ENCODE measurements at places on chromosomes 16 and 17.

DNA sequence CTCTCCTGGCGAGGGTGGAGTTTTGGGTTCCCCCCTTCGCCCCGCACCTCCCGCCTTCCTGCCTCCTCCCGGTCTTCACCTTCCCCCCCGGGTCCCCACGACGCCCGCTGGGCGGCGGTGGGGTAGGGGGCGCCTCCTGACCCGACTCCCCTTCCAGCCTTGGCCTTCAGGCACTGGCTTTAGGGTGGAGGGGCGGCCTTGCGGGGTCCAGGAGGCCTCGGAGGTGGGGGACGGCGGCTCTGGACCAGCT, 2.4 kb downstream of the SLC16A3 start:
- no peak for DNase-seq

- DNase-seq, result no peak
Measured at GRCh38 chr17:77141846-77142449, 1.2 kb downstream of the SEC14L1 start.

DNA sequence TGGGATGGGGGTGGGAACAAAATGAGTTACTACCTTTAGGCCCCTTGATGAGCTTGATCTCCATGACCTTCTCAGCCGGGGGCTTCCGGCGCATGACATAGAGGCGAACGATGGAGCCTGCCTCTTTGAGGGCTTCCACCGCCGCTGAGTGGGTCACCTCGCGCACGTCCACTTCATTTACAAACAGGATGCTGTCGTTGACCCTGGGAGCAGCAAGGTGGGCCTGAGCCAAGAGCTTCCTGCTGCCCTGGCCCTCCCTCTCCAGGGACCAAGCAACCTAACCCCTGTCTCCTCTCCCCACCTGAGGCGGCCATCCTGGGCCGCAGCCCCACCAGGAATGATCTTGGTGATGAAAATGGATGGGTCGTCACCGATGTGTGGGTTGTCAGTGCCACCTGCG, 16.2 kb downstream of the DLG4 start:
- DNase-seq, result no peak

DNA sequence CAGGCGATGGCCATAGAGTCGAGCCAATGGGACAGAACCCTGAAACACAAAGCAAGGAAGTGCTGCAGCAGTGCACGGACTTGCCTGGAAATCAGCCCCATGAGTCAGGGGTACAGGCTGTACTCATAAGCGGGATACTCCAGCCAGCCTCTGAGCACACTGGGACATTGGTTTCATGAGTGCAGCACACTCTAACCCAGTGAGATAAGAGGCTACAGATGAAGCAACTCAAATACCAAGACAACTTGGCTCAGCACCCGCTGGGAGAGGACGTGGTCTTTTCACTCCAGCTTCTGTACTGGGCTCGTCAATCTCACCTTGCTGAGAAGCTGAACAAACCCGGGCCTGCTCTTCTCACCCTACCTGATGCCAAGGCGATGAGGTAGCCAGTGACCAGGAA, 98.2 kb downstream of the AXIN2 start:
- DNase-seq, result no peak

GRCh38 chr17:29079433-29079832, 36.5 kb downstream of the PIPOX start:
- no peak for DNase-seq

- no peak for DNase-seq
Measured at GRCh38 chr17:43176119-43176570, 5.1 kb downstream of the NBR1 start.

All from NCI-H1105 (cell line).